CD4-positive, alpha-beta T cell treated with Interleukin-4 for 1 hour (primary cell): ENCODE measurements at places on chromosomes 3 and 15.

- no peak for DNase-seq
Observed at GRCh38 chr3:78258798-78259197, 1218.9 kb downstream of the ROBO2 start.

DNA sequence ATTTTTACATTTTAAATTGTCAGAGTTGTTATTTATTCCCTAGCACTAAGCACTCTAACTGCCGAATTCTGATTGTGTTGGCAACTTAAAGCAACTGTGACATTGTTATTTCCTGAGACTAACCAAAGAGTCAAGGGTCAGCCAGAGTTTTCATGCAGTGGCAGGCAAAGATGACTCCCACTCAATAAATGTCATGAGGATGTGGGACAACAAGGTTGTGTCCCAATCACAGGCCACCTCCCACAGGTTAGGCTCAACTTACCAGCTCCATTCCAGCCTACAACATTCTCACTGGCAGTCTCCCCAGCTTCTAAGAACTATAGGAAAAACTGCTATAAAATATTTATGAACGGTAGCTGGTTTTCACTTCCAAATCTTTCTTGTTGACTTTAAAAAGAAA, 80.1 kb downstream of the RSL24D1 start:
- no peak for DNase-seq

DNA sequence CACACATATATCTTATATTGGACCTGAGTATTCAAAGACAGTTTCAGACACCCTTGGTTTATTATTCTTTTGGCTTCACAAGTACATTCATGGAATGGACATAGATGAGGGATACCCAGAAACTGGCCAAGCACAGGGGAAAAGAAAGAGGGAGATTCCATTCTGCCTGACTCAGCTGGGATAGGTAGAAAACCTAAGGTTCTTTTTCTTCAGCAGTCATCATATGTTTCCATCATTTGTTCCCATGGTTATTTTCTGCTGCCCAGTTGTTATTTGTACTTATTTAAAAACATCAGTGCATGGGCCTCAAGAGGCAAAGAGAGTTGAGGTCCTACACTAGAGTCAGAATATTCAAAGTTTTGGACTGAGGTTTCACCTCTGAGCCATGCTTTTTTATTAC, 91.8 kb downstream of the FILIP1L start:
- DNase-seq: no peak

DNA sequence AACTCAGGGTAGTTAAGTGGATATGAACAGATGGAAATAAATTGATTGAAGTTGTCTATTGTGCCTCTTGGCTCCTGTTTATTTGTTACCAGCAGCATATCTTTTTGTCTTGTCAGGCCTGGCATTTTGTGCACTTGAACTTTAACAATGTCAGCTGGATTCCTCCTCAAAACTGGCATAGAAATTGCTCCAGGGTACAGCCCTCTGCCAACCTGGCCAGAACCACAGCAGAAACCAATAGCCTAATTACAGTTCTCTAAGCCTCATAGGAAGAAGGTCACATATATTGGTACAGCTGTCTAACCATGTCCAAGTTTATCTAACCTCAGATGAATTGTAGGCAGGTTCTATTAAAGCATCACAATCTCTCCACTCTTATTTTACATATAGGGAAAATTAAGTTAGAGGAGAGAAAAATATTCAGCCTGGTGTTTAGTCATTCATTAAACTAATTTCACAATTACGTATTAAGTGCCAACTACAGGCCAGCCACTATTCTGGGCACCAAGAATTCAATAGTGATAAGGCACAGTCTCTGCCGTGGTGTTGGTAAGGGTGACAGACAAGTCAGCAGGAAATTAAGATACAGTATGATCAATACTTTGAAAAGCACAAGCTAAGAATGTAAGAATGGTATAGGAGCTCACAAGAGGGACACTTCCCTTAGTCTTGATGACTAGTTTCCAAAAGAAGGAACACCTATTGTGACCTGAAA, 452.9 kb upstream of the NECTIN3 start:
- DNase-seq: no peak

DNA sequence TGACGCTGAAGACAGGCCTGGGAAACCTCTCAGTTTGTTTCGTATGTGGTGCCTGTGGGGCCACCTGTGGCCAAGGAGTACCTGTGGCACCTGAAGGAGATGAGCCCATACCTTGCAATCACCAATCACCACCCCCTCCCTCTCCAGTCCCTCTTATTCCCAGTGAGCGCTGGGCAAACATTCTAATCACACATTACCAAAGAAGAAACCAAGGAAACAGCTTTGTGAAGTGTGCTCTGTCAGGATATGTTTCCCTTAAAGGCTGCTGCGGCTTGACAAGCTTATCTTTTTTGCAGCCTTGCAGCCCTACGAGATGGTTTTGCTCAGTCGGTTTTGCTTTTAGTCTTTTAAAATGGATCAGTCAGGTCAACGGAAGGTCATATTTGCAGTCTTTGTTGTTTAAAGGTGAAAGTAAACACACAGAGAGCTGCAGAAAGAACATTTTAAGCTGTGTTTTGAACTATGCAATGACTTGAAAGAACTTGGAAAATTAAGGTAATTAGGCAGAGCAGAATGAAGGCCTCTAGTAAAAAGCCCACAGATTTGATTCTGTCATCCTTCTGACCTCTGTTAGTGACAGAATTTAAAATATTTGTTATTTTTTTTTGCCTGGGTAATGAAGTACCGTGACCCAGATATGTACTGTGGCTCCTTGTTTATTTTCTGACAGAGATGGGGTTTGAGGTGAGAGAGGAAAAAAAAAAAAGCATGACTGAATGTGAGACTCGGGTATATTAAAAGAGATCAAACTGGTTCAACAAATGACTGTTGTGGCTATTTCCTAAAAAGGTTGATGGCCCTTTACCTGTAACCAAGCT, 461.4 kb downstream of the NSUN3 start:
- no peak for DNase-seq

DNA sequence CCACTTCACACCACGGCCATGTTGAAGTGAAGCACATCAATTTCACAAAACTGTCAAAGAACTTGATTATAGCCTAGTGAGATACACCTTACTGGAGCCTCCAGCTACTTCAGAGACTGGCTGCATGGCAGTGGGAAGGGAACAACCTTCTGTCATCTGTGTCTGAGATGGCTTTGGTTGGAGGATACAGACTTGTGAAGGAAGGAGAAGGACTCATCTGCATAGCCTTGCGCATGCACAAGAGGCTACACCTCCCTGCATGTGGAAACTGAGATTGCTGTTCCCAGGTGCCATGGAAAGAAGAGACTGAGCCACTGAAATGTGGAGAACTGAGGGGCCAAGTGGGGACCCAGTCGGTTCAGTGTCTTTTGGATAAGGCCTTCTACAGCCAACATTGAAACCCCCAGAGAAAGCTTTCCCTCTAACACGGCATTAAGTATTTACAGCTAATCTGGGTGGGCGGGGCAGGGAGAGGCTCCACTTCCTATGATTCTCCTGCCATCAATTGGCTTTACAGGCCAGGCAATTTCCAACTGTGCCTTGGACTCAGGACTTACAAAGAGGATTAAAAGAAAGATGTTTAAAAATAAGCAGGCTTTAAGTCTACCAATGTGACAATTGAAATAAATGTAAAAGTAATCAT, 58.8 kb downstream of the IL16 start:
- no peak for DNase-seq

DNA sequence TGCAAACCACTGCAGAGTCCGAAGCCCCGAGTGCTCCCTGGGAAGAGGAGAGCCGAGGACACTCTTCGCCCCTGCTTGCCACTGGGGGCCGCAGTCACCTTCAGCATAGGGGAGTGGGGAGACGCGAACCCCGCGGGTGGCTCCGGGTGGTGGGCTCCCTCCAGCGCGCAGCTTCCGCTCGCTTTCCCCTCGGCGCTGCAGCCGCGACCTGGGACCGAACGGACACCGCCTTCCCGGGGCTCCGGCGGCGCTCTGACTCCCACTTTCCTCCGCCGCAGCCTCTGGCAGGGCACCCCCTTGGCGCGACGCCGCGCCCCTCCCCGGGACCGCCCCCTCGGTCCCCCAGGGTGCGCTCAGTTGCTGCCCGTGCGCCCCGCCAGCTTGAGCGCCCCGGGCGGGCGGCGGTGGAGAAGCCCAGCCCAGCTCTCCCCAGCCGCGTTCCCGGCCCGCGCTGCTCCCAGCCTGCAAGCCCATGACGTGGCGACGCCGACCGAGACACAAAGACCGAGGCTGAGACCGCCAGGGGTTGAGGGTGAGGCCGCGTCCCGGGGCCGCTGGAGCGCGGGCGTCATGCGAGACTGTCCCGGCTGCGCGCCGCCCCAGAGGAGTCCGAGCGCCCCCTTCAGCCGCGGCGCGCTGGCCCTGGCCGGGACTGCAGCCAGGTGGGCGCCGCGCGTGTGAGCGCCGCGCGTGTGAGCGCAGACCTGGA, at the start of gene MINAR1:
TSS of gene MINAR1 (plus strand) at position 701 of the 709 bp plus-strand sequence. CDS start 23,812 bp downstream, outside the sequence.
- DNase-seq: no peak

- DNase-seq: no peak
Observed at GRCh38 chr15:92051716-92052115, 198.2 kb downstream of the SLCO3A1 start.

- DNase-seq: no peak
Observed at GRCh38 chr15:96353416-96353929, 23.0 kb downstream of the NR2F2 start.

GRCh38 chr15:98737159-98737558, 88.8 kb downstream of the IGF1R start:
- DNase-seq: no peak

- DNase-seq: no peak
Observed at GRCh38 chr3:57059411-57059810, 1.1 kb upstream of the SPATA12 start.

DNA sequence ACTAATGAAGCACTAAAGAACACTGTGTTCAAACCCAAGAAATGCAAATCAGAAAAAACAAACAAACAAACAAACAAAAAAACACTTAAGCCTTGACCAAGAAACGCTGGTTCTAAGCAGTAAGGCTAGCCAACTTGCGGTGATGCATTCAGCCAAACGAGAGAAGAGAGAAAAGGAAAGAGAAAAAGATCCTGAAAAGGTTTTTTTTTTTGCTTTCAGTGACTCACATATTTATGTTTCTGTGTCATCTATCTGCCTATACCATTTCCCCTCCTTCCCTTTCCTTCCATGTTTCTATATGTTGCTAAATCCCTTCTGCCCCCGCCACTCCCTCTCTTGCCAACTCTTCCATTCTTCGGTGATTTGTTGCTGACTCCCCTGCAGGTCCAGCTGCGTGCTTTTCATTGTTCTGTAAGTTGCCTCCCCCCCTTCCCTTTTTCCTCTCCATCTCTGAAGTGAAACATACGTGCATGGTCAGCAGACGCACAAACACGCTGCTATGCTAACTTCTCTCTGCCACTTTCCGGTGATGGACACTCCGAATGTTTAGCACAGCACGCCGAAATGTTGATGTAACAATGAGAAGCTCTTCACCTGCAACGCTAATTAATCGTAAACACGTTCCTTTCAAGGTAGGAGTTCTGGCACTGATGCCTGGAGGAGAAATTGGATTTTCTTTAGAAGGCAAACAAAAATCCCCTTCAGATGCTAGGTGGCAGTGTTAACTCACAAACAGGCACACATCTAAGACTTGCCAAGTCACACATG, 154.4 kb downstream of the TUSC7 start:
- DNase-seq: no peak

DNA sequence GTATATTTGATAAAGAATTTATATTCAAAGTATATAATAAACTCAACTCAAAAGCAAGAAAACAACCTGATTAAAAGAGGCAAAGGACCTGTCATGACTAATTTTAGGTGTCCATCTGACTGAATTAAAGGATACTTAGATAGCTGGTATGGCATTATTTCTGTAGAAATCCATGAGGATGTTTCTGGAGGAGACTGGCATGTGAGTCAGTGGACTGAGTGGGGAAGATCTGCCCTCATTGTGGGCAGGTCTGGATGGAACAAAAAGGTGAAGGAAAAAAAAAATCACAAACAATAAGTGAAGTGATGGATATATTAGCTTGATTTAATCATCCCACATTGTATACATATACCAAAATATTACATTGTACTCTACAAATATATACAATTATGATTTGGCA, 16.6 kb downstream of the ANKRD28 start:
- no peak for DNase-seq

DNA sequence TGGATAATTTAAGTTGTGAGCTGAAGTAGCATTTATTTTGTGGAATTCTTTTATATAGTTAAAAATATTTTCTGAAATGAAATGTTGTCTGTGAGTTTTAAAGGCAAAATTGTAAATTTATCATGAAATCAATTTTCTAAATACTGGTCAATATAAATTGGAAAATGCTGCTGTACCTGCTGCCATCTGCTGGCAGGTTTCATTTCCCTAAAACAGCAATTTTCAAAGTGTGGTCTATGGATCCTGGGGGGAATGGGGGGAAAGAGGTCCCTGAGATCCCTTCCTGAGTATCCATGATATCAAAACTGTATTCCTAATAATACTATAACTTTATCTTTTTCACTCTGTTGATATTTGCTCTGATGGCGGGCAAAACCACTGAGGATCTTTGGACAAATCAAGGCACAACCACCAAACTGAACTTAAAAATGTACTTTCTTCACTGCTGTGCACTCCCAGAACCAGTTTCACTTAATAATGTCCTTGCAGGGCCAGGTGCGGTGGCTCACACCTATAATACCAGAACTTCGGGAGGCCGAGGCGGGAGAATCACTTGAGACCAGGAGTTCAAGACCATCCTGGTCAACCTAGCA, 17.2 kb upstream of the CCR4 start:
- DNase-seq: no peak

DNA sequence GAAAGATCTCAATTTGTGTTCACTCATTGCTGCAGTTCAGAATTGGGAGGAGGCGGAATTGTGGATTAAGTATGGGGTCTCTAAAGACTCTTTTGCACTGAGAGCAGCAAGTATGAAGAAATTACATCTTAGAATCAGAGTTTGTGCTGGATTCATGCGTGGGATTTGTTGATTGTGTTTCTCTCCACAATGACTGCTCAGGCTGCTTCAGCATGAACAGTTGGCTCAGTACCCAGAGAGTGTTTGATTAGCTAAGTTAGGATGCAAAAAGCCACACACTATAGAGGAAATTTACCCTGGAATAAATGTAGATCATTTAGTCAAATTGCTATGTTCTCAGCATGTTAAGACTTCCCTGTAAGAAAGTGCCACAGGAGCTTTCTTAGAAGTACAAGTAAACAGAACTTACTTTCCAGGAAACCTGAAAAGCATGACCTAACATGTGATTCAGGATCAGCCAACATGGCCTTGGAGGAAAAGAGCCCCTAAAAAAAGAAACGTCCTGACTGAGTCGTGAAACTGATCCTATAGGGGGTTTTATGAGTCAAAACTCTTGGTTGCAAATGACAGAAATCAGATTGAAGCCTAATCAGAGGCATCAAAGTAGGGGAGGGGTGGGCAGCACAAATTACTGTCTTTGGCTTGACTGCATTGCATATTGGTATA, 32.6 kb downstream of the HHLA2 start:
- DNase-seq: no peak

DNA sequence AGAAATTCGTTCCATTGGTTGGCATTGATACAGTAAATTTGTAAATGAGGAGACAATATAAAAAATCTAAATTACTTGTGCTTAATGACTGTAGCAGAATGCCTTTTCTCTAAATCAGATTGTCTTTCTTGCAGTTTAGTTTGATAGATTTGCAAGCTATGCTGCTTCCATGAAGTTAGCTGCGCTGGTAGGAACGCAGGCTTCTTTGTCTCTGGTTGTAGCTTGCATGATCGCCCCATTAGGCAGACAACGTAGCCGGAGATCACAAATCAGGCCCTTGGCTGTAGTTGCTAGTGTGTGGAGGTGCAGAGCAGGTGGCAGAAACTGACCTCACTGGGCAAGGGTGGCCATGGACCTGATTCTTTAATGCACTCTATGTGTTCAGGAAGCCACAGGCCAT, 6.1 kb downstream of the ZIC1 start:
- no peak for DNase-seq

- no peak for DNase-seq
Observed at GRCh38 chr3:176987901-176988650, 209.2 kb downstream of the TBL1XR1 start.

- DNase-seq: no peak
Observed at GRCh38 chr15:75776065-75776423, 63.4 kb upstream of the CSPG4 start.
